Panc1 (cell line): ENCODE measurements at places on chromosomes 3 and 15. TPM values are rescaled to one million over a fixed set of nuclear protein-coding genes. Genes with fewer than 3 reads are reported as not detected.

GATA2 gene
- 74.6 TPM for total RNA-seq

FAM219B gene
- total RNA-seq, result 68.6 TPM

TBC1D5 gene
- total RNA-seq, result 30.4 TPM

ARID3B gene
- total RNA-seq, result 12.7 TPM

C3orf85 gene
- not detected for total RNA-seq

SPESP1 gene
- not detected for total RNA-seq

SOX14 gene
- not detected for total RNA-seq

IQCF5 gene
- total RNA-seq, result not detected

IQCH gene
- 3.9 TPM for total RNA-seq

NTRK3 gene
- total RNA-seq, result not detected

MYLK gene
- 29.7 TPM for total RNA-seq

RPL15 gene
- total RNA-seq, result 864 TPM

ITGB5 gene
- 446 TPM for total RNA-seq

SERINC4 gene
- total RNA-seq, result not detected

ELL3 gene
- total RNA-seq, result 6.8 TPM

COL8A1 gene
- total RNA-seq, result 0.13 TPM

CDHR4 gene
- total RNA-seq, result not detected

CRABP1 gene
- 6.7 TPM for total RNA-seq

CPNE9 gene
- total RNA-seq, result 0.13 TPM

PYGO1 gene
- 2.4 TPM for total RNA-seq

GP9 gene
- not detected for total RNA-seq

SLC7A14 gene
- not detected for total RNA-seq

OXTR gene
- 2.7 TPM for total RNA-seq

CCR1 gene
- not detected for total RNA-seq

SCG5 gene
- total RNA-seq, result 0.67 TPM

TMEM41A gene
- 30.2 TPM for total RNA-seq

DCP1A gene
- total RNA-seq, result 14.4 TPM

GPR156 gene
- 0.39 TPM for total RNA-seq

SKOR1 gene
- 0.21 TPM for total RNA-seq

PRKAR2A gene
- 85.4 TPM for total RNA-seq

RBPMS2 gene
- total RNA-seq, result 33.7 TPM

CDCP1 gene
- total RNA-seq, result 47.8 TPM

NPAP1 gene
- total RNA-seq, result not detected

CPN2 gene
- total RNA-seq, result 0.08 TPM

CISH gene
- total RNA-seq, result 0.57 TPM

TMEM207 gene
- total RNA-seq, result not detected

NANOGP8 gene
- not detected for total RNA-seq

NPHP3 gene
- 34.0 TPM for total RNA-seq

AMOTL2 gene
- total RNA-seq, result 146 TPM

FAM240A gene
- total RNA-seq, result not detected
